Stimulated activated CD8-positive, alpha-beta memory T cell treated with anti-CD3 and anti-CD28 coated beads, Interleukin-7, amount 100 ng/mL, for 4 hours (primary cell): ENCODE measurements at places on chromosomes 12 and 14.

- no peak for DNase-seq
Measured at GRCh38 chr12:54407183-54407905, 11.7 kb downstream of the ITGA5 start.

GRCh38 chr12:131675126-131676080 lies 35.5 kb upstream of the SFSWAP start:
- no peak for DNase-seq

- no peak for DNase-seq
Measured at GRCh38 chr14:104352493-104353220, 214.3 kb downstream of the KIF26A start.

- DNase-seq, result no peak
Measured at GRCh38 chr12:112844814-112845565, 53.4 kb downstream of the RPH3A start.

DNA sequence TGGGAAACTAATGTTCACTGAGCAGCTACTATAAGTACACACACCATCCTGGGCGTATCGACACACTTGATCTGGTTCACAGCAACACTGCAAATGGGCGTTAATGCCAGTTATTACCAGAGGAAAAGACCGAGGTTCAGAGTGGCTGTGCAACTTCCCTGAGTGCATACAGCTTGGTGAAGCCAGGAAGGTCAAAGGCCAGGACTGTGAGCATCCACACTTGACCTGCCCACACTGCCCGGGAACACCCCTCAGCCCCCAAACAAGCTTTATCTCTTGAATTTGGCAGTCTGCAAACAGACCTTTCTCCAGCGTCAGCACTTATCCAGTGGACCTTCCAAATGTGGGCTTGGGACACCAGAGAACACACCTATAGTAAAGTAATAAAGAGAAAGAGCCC lies 312.6 kb downstream of the BCL11B start:
- DNase-seq, result no peak

- no peak for DNase-seq
Measured at GRCh38 chr12:2457933-2458414, 336.8 kb upstream of the FKBP4 start.
